Non-pigmented ciliary epithelial cell (primary cell): ENCODE measurements at places on chromosomes 4 and X.

- DNase-seq = no peak
Measured at GRCh38 chr4:13329963-13330362, 154.2 kb downstream of the RAB28 start.

DNA sequence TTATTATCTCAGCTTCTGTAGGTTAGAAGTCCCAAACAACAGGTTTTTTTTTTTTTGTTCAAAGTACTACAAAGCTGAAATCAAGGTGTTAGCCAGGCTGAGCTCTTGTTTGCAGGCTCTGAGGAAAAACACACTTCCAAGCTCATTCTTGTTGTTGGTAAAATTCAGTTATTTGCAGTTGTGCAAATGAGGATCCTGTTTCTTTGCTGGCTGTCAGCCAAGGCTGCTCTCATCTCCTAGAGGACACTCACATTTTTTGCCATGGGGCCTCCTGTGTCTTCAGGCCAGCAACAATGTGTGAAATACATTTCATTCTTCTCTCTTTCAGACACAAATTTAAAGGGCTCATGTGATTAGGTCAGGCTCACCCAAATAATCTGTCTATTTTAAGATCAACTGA lies 60.3 kb upstream of the HSD17B10 start:
- no peak for DNase-seq

DNA sequence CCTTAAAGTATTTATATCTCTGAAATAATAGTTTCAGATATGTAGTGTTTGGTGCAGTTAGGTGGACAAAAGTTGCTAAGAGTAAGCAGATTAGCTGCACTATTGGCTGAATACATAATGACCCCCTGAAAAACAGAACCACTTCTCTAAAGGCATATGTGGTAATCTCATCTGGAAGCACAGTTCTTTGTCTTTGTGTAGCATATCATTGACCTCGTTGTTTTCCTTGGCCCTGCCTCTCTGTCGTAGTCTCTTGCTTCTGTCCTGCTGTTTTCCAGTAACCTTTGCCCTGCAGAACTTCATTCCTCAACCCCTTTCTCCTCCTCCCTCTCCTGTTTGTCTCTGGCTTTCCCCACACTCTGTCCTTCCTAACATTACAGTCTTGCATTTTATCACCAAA lies 41.4 kb downstream of the JADE3 start:
- no peak for DNase-seq

GRCh38 chr4:52260514-52261210 lies 209.6 kb downstream of the SPATA18 start:
- DNase-seq = no peak

GRCh38 chrX:40385682-40386081 lies 195.1 kb upstream of the ATP6AP2 start:
- no peak for DNase-seq

GRCh38 chrX:118254611-118255010 lies 91.3 kb upstream of the WDR44 start:
- DNase-seq = no peak

DNA sequence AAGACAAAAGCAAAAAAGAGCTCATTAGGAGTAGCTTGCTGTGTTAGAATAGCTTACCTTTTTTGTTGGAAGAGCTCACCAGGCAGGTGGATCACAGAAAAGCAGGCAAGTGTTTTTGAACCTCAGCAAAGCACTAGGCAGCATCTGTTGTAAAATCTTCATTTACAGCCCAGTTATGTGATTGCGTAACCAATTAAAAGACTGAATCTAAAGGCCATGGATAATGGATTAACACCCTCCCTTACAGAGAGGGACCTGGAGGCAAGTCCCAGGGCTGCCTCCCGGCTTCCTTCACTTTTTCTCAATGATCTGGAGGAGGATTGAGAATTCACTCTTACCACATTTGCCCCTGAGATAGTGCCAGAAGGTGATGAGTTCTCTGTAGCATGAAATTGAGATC lies 51.1 kb downstream of the MAMLD1 start:
- no peak for DNase-seq

- DNase-seq = no peak
Measured at GRCh38 chr4:181147416-181147951, 1095.7 kb upstream of the TENM3 start.

GRCh38 chr4:178894126-178894525 lies 1451.9 kb upstream of the AGA start:
- DNase-seq = no peak

DNA sequence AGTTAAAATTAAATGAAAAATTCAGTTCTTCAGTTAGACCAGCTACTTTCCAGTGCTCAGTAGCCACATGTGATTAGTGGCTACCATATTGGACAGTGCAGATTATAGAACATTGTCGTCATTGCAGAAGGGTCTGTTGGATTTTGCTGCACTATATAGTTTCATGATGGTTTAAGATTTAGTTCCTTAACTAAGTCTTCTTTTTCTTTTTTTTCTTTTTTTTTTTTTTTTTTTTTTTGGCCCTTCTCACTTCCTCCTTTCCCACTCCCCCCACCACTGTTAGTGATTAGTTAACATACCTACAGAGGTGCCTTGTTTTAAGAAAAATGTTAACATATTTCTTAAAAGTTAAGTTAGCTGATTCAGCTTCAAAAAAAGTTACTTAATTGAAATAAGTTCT lies 9.0 kb downstream of the RAB9A start:
- DNase-seq = no peak

DNA sequence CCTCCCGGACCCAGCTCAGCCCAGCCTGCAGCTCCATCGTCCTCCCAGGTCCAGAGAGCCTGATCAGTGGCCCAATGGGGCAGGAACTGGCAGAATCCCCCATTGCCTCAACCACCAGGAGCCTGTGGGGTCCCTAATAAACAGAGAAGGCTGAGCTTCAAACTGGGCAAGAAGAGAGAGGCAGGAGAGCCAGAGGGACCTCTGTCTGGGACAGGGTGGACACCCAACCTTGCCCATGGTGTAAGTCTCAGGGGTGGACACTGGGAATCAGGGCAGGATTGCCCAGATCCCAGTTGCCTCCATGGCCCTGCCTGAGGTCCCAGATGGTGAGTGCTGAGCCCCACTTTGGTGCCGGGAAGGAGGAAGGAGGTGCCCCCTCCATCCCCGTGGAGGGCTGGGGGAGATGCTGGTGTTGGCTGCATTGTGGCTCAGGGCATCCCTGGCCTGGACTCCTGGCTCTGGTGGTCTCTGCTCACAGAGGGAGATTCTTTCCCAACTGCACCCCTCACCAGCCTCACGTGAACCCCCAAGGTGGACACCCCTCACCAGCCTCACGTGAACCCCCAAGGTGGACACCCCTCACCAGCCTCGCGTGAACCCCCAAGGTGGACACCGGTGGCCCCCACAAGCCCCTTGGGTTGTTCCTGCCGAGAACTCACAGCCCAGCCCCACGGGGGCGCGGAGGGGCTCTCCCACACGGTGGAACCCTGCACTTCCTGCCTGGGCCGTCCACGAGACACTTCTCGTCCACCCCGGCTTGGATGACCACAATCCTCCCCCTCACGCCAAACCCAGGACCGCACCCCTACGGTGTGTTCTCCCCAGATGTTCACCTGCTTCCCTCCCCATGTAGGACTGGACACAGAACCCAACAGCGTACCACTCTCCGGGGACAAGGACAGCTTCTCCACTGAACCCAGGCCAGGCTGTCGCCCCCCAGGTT lies 5.4 kb downstream of the CPLX1 start:
- no peak for DNase-seq

- peak; percentile 19 for DNase-seq
Measured at GRCh38 chrX:129726307-129727111, 12.3 kb upstream of the XPNPEP2 start.

DNA sequence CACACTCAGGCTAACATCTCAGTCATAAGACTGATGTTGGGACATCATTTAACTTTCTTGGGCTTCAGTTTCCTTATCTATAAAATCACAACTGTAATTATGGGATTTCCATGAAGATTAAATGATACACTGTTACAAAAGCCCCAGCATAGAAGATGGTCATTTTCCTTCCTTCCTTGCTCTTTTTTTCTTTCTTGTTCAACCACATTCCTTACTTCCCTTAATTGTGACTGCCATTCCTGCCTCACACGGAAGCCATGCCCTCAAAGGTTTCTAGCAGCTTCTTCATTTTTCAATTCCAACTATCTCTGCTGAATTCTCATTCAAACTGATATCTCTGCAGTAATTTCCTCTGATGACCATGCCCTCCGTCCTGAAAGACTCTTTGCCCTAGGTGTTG lies 311.8 kb downstream of the PPP3CA start:
- no peak for DNase-seq

DNA sequence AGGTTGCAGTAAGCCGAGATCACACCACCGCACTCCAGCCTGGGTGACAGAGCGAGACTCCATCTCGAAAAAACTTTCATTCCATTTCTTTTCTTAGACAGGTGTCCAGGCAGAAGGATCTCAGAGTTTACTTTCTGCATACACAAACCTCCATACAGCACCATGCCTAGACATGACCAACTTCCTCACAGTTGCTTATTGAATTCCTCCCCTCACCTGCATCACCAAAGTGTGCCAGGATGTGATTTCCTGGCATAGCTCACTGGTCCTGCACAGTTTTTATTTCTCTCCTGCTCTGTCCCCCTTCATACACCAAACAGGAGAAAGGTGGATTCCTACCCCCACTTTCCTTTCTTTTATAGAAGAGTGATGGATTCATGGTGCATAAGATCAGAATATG lies 34.7 kb upstream of the PPARGC1A start:
- no peak for DNase-seq

DNA sequence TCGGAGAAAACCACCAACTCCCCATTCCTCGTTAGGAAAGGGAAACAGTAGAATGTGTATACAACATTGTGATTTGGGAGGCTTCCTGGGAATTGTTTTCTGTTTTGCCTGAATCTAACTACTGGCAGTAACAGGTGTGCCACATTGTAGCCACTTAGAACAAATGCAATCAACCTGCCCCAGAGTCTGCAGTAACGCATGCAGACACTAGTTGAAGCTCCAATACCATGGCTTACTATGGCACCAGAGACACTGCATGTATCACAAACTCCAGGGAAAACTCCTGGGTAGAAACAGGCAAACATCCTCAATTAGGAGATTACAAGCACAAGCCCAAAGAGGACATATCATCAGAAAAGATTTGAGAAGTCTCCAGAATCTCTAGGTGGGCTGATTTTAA lies 154.2 kb upstream of the NEIL3 start:
- DNase-seq = no peak

DNA sequence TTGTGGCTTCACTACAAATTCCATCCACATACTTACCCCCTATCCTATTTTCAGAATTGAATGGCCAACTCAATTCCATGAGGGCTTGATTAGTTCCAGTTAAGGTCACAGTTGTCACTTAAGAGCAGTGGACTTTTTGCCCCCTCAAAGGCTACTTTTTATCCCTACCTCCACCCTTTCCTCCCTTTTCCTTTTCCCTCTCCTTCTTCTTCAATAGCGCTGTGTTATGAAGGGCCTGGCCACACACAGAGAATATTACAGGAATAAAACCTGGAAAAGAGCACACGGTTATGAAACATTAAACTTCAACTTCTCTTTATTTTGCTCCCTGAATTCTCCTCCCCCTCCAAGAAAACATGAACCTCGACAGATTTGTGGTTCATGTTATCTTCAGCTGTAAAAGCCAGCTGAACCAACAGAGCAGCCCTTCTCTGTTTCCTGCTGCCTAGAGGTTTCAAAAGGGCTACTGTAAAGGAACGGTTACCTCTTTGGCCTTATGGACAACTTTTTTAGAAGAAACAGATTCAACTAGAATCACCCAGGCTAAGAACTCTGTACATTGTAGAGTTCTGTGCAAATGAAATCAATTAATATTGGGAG lies 87.0 kb upstream of the RPL34 start:
- DNase-seq = no peak

GRCh38 chr4:189656641-189657040 lies 284.0 kb upstream of the FRG1 start:
- no peak for DNase-seq

DNA sequence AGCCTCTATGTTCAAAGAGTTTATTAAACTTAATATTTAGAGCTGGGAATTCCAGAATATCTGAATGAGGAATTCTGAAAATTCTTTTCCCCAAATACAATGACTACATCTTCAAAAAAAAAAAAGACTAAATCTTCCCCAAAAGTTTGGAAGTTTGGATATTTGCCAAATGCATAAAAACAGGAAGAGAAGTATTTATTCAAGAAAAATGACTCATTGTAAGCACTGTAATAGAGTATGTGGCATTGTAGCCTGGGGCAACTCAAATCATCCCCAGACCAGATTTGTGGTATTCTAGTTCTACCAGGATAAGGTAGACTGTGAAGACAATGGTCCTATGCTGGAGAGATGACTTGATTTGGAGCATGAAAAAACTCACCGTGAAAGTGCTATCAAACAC lies 78.5 kb upstream of the PDHA2 start:
- DNase-seq = peak; percentile 8

GRCh38 chrX:31547816-31548215 lies 476.0 kb upstream of the FTHL17 start:
- no peak for DNase-seq
